Aorta (tissue), 5 donors: ENCODE measurements at places on chromosomes 13 and 19. TPM values are rescaled to one million over a fixed set of nuclear protein-coding genes. Genes with fewer than 3 reads are reported as not detected.

DNA sequence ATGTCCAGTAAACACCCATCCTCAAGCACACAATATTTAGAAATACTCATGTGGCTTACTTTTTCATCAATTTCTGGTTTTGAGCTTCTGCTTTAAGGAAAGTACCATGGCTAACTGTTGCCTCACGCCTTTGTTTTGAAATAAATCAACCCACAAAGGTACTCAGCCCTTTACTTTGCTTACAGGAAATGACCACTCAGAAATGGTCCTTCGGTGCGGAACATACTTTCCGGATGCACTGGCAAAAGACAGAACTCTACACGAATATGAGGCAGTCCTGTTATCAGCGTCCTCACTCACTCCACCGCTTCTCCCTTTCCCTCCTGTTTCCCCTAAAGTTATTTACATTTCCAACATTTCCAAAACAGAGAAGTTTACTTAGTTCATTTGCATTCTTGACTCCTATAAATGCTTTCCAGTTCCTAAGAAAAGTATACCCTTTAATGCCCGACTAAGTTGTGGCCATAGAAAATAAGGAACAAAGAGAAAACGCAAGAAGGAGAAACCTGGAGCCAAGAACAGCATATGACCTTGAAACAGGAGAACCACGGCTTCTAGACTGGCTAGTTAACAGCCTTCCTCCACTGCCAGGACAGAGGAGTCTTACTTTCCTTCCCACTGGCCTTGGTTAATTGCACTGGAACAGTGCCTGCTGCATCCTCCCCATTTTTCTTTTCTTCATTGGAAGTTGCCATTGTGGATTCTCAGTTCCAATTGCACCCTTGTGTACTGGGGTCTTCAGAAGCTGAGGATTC is 10.6 kb downstream of the FPR2 start:
- DNase-seq: no peak

DNA sequence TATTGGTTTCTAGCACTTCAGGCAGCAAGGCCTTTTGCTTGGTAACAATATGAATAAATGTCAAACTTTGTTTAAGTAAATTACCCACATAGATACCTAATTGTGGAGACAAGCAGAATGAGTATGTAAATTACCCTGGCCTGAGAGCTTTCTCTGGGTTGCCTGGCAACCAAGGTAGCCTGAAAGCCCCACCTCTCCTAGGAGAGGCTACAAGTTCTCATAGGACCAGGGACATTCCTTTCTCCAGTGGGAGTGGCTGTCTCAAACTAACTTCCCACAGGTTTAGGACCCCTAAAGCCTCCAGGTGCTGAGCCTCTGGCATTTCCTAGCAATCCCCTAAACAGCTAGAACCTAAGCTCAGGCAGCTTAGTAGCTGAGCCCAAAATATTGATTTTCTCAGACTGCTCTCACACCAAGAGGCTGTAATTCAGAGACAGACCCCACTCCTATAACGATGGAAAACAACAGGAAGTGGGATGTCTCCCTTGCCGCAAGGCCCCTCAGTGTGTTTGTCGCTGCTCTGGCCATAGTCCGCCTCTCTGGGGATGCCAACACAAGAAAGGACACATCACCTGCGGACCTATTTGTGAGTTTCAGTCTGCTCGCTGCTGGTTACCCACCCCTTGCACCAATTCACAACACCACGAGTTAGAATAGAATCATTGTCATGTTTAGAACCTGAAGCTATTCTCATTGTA is 207.3 kb downstream of the DLEU7 start:
- DNase-seq: no peak

DNA sequence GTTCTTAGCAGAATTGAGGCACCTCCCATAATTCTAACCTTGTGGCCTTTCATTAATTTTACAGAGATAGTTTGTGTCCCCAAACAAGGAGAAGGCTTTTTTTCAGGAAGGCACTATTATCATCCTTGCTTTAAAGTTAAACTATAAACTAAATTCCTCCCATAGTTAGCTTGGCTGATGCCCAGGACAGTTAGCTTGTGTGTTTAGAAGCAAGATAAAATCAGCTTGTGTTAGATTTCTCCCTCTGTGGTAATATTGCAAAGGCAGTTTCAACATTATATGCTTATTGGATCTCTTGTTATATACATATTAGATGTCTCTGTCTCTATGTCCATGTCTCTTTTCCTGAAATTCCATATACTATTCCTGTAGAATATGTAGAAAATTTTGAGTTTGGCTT is 342.7 kb downstream of the TBC1D4 start:
- DNase-seq: no peak

DNA sequence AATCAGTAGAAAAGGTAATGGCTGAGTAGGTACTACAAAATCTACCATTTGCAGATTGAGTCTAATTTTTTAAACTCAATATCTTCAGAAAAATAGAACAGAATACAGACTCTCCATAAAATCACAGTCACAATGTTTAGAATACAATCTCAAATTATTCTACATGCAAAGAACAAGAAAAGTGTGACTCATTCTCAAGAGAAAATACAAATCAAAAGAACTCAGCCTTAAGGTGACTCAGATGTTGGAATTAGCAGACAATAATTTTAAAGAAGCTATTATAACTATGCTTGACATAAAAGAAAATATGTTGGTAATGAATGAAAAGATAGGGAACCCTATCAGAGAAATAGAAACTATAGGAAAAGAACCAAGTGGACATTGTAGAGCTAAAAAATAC is 78.9 kb downstream of the RXFP2 start:
- DNase-seq: no peak

DNA sequence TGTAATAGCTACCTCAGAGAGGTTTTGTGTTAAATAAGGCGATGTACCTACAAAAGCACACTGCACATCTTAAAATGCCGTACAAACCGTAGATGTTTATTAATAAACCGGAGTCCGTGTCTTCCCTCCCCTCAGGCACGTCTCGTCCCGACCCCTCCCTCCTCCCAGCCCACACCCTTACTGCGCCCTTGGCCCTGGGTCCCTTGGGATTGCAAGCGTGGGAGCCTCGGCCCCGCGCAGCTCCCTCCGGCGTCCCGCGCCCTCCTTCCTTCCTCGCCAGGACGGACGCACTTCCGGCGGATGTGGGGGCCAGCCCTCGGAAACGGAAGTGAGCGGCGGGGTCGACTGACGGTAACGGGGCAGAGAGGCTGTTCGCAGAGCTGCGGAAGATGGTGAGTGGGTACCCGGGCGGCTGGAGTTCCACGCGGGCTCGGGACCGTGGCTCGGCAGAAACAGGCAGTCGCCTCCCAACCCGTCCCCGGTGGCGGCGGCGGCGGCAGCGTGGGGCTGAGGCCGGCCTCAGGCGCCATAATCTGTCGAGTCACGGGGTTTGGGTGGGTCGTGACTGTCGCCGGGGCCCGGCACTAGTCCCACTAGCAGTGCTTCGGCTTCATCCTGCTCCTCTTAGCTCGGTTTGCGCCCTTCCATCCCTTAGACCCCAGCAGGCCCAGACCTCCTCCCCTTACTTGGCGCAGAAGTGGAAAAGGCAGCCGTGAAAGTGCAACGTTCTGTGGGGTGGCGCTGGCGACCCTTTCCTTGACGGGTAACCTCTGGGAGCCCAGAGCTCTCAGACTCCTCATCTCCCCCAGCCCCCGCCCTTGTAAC is at the start of gene POMP:
TSS of gene POMP (plus strand) at position 335 of the 825 bp plus-strand sequence. CDS start at position 390, 55 bp downstream.
- DNase-seq: peak; percentile 96

GRCh38 chr19:35977446-35978222 is 17.4 kb upstream of the SDHAF1 start:
- DNase-seq: no peak

GRCh38 chr13:44756276-44756810 is 180.2 kb upstream of the TSC22D1 start:
- no peak for DNase-seq

DNA sequence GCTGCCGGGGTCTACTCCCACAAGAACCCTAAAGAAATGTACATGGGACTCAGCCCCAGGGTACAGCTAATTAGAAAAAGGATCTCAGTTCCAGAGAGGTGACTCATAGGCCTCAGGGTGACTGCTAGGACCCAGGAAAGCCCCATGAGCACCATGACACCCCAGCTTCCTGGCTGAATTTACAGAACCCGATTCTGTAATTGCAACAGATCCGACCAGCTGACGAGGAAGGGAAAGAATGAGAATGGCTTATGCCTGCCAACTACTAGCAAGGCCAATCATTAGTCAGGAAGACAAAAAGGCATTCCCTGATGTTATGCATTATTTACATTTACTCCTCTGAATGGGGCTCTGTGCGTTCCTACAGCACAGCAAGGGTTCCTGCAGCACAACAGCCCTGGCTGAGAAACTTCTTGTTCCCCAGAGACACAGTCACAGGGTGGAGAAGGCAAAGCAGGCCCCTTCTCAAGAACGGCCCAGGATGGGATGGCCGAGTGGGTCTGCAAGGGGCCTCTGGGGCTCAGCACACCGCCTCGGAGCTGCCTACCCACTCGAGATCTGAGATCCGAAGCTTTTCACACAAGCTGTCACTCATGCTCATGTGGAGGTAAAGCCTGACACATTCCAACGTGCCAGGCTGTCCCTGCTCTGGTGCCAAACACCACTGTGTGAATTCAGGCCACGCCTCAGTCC is 27.2 kb downstream of the PBX4 start:
- peak; percentile 49 for DNase-seq

DNA sequence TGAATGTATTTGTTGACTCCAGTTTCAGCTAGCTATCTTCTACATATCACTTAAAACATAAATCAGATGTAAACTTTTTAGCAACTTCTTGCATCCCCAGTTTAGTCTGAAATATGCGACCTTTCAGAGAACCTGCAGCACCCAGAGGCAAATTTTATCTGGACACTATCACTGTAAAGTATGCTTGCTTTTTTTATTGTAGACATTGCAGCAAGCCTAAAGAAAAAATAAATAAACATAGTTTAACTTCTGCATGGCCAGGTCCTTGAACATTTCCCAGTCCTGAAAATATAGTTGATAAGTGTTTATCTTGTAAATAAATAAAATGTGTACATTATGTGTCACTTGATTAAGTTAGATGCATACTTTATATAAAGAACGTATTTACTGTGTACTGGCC is 1829.4 kb downstream of the PCDH9 start:
- DNase-seq: no peak

DNA sequence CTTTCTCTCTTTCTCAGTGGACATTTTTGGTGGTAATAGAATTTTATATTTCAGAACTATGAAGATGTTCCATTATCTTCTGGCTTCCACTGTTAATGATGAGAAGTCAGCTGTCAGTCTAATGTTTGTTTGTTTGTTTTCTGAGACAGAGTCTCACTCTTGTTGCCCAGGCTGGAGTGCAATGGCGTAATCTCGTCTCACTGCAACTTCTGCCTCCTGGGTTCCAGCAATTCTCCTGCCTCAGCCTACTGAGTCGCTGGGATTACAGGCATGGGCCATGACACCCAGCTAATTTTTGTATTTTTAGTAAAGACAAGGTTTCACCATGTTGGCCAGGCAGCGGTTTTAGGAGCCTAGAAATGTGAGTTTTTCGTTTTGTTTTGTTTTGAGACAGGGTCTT is 4.7 kb downstream of the ZNF317 start:
- no peak for DNase-seq

GRCh38 chr19:3778104-3778867 is 6.3 kb upstream of the RAX2 start:
- DNase-seq: no peak

DNA sequence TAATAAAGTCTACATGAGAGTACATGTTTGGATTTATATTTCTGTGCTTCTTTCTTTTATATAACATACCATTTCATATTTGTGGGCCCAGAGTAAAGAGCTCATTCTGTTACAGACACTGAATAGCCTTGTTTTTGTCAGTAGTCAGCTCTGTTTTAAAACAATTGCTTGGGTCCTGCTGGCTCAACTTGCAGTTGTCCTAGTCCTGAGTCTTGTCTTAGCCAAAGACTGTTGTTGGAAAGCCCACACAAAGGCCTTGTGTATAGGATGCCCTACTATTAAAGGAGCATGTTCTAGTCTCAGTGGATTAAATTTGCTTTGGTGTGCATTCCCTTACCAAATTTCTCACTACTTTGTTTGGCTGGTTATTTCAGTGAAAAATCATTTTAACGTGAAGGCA is 3.8 kb upstream of the KCNRG start:
- DNase-seq: no peak

DNA sequence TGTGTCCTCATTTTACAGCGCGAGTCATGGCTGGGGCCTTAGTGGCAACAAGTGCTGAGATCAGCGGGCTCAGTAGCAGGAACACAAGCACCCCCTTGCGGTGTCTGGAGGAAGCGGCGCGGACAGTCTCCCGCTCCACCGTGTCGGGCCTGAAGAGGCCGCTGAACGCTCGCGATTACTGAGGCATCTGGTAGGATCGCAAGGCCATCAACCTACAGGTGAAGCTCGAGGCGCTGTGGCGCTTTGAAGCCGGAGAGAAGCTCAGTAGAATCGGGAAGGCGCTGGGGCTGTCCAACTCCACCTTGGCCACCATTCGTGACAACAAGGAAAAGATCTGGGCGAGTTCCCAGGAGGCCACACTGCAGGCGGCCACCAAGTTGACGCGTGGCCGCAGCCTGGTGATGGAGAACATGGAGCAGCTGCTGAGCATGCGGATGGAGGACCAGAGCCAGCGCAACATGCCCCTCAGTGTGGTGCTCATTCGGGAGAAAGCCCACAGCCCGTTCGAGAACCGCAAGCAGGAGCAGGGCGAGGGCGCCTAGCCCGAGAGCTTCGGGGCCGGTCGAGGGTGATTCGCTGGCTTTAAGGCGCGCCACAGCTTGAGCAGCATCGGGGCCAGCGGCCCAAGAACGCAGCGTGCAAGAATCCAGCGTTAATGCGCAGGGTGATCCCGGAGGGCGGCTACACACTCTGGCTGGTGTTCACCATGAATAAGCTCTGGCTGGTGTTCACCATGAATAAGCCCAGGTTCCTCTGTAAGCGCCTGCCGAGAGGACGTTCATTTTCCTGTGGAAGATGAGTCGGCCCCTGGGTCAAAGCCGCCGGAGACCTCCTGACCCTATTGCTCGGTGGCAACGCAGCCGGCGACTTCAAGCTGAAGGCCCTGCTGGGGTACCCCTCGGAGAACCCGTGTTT is 8.3 kb upstream of the MZF1 start:
- DNase-seq: peak; percentile 93

The ZNF544 gene
- 15.4 TPM for polyA plus RNA-seq

The CCDC8 gene
- polyA plus RNA-seq: 11.0 TPM

The PBX4 gene
- 1.5 TPM for polyA plus RNA-seq

The ZNF415 gene
- 5.0 TPM for polyA plus RNA-seq

The NLRP4 gene
- polyA plus RNA-seq: not detected

The LILRA5 gene
- polyA plus RNA-seq: 1.7 TPM

The SLITRK6 gene
- not detected for polyA plus RNA-seq

The PLEKHJ1 gene
- 56.2 TPM for polyA plus RNA-seq

The KCNN1 gene
- not detected for polyA plus RNA-seq

The PCDH9 gene
- 2.4 TPM for polyA plus RNA-seq

The CYP2A7 gene
- polyA plus RNA-seq: not detected
